Stimulated activated CD4-positive, alpha-beta T cell treated with anti-CD3 and anti-CD28 coated beads, TNF-alpha, amount 100 ng/mL, for 24 hours (primary cell): ENCODE measurements at places on chromosomes 6 and 20.

DNA sequence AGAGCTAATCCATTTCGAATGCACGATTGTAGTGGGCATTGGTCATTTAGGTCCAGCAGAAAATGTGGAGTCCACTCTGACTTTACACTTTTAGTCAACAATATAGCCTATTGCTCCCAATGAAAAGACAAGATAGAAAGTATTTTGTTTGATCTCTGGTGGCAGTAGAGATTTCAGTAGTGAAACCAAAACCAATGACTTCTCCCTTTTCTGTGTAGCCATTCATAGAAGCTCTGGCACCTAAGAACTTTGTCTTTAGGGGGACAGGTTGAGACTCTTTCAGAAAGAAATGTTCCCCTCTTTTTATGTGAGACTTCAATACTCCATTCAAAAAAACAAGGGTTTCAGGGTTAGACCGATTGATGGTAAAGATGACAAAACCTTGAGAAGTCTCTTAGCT lies 510.8 kb upstream of the POU3F2 start:
- no peak for DNase-seq

DNA sequence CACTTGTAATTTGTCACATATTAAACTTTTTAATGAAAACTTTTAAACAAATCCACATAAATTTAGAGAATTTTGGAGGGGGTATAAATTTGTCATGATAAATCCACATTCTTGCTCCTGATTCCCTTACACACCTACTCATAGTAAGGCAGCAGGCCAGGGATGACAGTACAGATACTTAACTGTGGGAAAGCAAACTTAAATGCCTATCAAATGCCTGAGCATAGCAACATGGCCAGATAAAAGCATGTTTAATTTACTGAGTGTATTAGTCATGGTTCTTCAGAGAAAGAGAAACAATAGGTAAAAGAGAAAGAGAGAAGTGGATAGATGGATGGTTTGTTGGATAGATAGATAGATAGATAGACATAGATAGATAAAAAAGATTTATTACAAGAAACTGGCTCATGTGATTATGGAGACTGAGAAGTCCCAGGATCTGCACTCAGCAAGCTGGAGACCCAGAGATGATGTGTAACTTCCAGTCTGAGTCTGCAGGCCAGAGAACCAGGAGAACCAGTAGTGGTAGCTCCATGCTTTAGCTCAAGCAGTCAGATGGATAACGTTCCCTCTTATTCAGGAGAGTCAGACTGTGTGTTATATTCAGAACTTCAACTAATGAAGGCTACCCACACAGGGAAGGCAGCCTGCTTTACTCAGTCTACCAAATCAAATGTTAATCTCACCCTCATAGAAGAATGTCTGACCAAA lies 15.9 kb upstream of the ADGRF1 start:
- no peak for DNase-seq

GRCh38 chr6:168110437-168110836 lies 31.4 kb upstream of the FRMD1 start:
- DNase-seq: no peak

- no peak for DNase-seq
Observed at GRCh38 chr20:57785061-57785460, 75.2 kb upstream of the PMEPA1 start.

DNA sequence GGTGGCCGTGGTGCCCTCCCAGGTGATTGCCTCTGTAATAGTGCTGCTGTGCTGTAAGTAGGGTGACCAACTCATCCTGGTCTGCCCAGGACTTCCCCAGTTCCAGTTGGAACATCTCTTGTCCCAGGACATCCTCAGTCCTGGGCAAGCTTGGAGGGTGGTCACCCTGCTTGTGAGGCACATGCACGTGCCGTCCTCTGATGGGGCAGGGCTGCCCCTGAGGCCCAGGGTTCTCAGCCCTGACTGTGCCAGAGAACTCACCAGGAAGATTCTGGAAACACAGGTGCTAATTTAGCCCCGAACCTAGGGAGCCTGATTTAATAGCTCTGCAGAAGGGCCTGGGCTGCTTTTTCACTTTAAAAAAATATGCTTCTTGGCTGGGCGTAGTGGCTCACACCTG lies 120.9 kb upstream of the PHACTR3 start:
- DNase-seq: no peak

GRCh38 chr6:134806180-134806798 lies 143.6 kb downstream of the ALDH8A1 start:
- no peak for DNase-seq

DNA sequence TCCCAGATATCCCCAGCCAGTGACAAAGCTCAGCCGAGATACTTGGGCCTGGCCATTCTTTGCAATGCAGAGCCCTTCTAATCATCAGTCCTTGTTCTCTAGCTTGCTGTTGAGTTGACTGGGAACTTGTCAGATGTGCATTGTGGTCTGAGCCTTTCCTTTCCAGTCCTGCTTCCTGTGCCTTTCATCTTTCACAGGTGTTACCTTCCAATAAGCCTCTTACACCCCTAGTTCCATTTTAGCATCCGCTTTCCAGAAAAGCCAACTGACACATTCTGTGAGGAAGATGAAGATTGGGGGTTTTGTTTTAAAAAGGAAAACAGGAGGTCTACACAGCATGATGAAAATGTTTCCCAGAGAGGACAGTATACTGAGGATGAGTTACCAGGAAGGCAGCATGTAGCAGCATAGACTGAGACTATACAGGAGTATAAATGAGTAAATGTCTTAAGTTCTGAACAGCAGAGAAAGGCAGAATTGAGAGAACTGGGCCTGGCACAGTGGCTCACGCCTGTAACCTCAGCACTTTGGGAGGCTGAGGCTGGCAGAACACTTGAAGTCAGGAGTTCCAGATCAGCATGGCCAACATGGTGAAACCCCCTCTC lies 5.6 kb upstream of the CEP85L start:
- no peak for DNase-seq

DNA sequence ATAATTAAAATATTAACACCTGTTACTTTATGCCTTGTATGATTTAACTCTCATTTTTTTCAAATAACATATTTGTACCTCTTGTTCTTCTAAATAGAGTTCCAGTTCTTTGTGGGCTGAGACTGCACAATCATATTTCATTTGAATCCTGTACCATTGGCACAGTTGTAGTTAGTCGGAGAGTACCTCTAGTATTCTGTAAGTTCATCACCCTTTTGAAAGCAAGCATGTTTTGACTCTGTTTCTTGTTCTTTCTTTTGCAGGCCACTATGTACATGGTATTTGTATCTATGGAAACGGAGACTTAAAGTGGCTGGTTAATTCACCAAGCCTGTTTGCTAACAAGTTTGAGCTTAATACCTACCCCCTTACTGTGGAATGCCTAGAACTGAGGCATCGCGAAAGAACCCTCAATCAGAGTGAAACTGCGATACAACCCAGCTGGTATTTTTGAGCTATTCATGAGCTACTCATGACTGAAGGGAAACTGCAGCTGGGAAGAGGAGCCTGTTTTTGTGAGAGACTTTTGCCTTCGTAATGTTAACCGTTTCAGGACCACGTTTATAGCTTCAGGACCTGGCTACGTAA lies 68.2 kb downstream of the C6orf52 start:
- DNase-seq: no peak

- DNase-seq: no peak
Observed at GRCh38 chr6:164827537-164827936, 481.9 kb downstream of the C6orf118 start.

DNA sequence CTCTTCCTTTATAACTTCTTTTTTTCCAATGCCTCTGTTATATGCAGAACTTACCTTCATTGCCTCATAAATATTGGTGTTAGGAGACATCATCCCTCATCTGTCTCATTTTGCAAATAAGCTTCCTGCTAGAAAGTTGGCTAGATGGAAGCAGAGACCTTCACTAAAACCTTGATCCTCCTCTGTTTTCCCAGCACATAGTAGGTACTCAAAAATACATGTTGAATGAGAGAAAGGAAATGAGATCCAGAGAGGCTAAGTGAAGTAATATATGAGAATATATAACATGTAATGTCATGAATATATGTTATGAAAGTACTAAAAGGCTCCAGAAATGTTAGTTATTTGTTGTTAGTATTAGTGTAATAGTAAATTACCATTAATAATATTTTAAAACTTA lies 91.9 kb downstream of the CDKAL1 start:
- no peak for DNase-seq
